D721Med (cell line): ENCODE measurements at places on chromosomes 3 and 15.

- no peak for DNase-seq
Observed at GRCh38 chr3:72451841-72452240, 396.4 kb downstream of the SHQ1 start.

DNA sequence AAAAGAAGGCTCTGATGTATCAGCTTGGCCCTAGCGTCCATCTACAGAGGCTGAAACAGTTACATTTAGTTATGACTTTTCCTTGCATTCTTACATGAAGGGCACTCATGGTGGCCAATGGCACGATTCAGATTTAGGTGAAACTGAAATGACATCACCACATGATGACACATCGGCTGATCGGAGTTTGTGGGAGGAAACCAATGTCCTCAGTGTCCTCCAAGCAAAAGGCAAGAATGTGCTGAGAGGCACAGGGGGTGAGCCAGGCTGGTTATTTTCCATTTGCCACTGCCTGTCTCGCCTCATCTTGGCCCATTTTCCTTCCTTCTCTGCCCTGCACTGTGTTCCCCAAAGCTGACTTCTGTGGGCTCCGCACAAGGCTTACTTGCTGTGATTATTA lies 34.4 kb downstream of the TARS3 start:
- no peak for DNase-seq

DNA sequence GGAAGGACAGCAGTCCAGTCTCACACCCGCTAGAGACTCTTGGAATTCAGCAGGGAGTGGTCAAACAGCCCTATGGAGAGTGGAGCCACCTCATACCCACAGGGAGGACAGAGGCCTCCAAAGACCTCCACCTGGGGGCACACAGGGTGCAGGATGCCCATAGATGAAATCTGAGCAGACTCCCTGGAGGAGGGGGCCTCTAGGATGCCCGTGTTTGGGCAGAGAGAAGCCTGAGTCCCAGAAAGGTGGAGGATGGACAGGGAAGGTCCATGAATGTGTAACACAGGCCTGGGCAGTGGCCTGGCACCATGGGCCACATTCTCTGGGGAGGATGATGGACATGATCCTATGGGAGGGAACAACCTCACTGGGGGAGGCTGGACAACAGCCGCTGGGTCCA lies 21.7 kb downstream of the DUSP7 start:
- DNase-seq: no peak

GRCh38 chr15:85947021-85947420 lies 132.7 kb upstream of the AGBL1 start:
- peak; percentile 25 for DNase-seq

DNA sequence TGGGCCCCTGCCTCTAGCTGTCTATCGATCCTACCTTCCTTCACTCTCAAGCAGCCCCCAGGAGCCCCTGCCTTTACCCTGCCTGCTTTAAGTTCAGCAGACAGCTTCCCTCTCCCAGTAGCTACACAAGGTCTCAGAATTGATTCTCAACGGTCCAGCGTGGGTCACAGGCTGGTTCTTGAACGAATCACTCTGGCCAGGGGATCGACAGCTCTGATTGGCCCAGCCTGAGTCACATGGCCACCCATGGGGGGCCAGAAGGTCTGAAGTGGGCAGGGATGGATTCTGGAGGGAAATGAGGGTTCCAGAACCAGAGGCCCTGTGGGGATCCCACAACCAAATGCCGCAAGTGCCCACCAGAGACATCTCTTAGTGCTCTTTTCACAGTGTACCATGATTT lies 23.7 kb upstream of the CCDC174 start:
- DNase-seq: no peak

- no peak for DNase-seq
Observed at GRCh38 chr3:64431526-64432091, 206.3 kb upstream of the PRICKLE2 start.

DNA sequence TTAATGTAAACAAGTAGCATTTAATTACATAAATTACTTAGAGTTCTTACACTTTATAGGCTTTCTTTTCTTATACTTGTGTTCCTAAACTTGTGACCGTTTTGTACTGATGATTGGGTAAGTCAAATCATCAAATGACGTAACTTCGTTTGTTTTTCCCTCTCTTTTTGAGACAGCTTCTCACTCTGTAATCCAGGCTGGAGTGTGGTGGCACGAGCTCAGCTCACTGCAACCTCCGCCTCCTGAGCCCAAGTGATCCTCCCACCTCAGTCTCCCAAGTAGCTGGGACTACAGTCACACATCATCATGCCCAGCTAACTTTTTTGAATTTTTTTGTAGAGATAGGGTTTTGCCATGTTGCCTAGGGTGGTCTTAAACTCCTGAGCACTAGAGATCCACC lies 226.0 kb downstream of the TCF12 start:
- no peak for DNase-seq

- DNase-seq: no peak
Observed at GRCh38 chr3:131701153-131701770, 198.5 kb upstream of the MRPL3 start.

DNA sequence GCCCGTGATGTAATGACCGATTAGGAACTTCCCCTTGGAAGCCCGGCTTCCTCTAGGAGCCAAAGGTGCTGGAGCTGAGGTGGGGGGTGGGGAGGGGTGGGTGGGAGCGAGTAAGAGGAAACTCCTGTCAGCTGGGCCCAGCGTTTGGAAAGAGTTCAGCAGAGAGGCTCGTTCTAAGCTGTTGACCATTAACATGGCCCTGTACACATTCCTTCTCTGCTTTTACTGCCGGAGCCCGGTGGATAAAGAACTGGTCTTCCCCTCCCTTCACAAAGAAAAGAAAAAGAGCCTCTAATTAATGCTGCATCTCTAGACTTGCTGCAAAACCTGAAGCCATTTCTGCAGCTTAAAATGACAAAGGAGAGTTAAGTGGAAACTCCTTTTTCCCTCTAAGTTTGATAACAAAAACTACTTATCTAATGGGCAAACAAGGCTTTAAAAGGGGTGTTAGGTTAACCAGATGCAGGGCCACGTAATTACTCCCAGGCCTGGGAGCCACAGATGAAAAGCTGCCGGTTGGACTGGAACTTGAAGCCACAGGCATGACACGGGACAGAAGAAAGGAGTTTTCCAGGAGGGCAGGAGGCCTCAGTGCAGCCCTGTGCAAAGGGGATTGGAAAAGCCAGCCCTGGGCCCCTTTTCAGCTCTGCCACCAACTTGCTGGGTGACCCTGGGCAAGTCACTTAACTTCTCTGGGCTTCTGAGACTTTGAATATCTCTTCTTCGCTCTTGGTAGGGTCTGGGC lies 71.3 kb downstream of the SMAD6 start:
- no peak for DNase-seq

DNA sequence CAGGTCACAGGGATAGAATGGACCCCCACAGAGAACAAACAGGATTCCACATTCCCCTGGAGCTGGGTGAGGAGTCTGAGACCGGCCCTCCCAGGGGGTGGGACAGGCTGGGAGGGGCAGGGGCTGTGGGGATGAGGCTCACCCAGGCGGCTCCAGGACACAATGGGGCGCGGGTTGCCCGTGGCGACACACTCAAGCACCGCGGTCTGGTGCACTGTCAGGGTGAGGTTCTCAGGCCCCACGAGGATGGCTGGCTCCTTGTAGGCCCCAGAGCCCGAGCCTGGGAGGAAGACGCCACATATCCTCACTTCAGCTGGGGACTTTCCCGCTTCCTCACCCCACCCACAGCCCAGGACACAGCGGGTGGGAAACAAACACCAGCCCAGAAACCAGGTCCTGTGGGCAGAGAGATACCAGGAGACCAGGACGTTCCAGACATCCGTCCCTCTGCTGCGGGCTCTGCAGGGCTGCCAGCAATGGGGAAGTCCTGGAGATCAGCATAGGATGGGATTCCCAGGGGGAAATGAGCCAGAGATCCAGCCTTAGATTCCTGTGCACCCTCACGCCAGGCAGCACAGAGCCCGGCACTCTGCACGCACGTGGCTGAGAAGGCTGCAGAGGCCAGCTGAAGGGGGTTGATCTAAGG lies 30.2 kb downstream of the RNU5B-1 start:
- DNase-seq: no peak

- no peak for DNase-seq
Observed at GRCh38 chr3:77042882-77043281, 3.0 kb downstream of the ROBO2 start.

DNA sequence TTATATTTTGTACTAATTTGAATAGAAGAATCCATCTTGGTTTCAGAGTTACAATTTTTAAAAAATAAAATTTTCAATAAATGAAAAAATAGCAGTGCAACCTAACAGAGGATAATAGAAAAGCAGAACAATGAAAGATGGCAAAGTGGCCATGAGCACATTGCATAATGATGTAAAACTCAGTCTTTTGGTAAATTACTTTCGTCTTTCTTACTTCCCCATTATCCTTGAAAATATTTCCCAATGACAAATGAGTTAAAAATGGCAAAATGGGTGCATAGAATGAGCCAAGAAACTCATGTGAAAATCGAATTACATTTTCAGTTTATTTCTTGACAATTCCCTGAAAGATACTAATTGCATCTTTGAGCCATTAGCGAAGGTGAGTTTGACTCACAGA lies 236.4 kb downstream of the CDIN1 start:
- DNase-seq: no peak

DNA sequence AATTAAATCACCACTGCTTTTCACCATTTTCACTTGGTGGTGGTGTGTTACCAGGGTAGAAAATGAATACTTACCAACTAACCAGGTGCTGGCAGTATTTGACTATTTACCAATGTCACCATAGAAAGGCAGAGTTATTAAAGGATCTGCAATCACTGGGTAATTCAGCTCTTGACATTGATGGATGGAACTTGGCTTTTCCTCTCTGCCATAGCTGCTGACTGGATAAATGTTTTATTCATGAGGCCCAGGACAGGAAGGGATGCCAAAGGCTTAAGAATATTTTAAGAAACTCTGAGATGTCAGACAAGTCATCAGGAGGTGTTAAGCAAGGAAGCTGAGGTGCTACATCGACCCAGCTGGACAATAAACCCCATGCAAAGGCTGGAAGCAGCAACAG lies 495.5 kb upstream of the CFAP20DC start:
- no peak for DNase-seq

GRCh38 chr3:53704363-53704725 lies 141.9 kb downstream of the CHDH start:
- no peak for DNase-seq

- no peak for DNase-seq
Observed at GRCh38 chr3:4985330-4986174, 6.3 kb downstream of the BHLHE40 start.

DNA sequence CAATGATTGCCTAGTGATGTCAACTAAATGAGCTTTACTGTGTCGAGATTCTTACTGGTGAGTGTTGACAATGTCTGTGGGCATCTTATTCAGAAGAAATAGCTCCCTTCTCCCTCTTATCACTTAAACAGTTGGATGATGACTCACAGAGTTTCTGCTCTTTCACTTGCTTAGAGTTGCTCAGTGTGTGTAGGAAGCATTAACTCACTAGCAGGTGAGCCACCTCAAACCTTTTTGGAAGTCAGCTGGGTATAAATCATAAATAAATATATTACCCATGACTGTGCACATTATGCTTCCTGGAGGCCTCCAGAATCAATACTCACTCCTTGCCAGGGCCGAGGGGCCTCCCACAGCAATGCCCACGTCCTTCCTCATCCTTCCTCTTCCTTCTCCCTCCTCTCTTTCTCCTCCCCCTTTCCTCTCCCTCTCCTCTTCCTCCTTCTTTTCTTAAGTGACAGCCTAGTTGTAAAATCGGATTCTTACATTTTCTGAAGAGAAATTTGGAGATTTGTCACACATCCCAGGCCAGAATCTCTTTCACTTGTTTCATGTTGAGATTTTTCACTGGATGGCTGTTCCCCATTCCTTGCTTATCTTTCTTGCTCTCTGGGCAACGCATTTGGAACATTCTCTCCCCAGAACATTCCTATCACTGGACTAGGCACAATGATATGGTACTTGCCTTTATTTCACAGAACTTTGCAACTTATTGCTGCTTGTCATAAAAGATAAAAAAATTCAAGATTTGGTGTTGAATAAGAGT lies 17.5 kb downstream of the SHC4 start:
- DNase-seq: no peak

DNA sequence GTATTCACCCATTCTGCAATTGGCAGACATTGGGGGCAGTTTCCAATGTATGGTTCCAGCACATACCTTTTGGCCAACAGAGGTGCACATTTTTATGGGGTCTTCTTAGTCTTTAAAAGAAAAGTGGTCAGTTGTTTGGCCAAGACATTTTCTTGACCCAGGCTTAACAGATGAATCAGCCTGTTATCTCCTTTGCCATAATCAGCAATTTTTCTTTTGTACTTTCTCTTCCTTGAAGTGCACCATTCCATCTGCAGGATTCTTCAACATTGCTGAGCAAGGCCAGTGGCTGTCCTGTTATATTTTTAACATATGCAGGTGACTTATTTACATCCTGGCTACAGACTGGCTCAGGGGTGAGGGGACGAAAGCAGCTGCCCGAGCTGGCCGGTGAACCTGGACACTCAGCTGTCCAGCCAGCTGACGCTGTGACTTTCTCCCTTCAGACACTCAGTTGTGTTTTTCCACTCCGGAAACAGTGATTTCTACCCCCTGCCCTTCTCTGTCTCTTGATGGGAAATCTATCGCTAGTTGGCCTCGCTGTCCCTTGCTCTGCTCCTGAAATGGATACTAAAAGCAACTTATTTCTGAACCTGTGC lies 96.5 kb upstream of the TNFAIP8L3 start:
- DNase-seq: no peak

GRCh38 chr3:189458528-189458927 lies 172.7 kb upstream of the TP63 start:
- DNase-seq: no peak

- no peak for DNase-seq
Observed at GRCh38 chr3:126646674-126647073, 8.2 kb downstream of the TXNRD3 start.

GRCh38 chr3:143814443-143814889 lies 33.8 kb downstream of the SLC9A9 start:
- no peak for DNase-seq

DNA sequence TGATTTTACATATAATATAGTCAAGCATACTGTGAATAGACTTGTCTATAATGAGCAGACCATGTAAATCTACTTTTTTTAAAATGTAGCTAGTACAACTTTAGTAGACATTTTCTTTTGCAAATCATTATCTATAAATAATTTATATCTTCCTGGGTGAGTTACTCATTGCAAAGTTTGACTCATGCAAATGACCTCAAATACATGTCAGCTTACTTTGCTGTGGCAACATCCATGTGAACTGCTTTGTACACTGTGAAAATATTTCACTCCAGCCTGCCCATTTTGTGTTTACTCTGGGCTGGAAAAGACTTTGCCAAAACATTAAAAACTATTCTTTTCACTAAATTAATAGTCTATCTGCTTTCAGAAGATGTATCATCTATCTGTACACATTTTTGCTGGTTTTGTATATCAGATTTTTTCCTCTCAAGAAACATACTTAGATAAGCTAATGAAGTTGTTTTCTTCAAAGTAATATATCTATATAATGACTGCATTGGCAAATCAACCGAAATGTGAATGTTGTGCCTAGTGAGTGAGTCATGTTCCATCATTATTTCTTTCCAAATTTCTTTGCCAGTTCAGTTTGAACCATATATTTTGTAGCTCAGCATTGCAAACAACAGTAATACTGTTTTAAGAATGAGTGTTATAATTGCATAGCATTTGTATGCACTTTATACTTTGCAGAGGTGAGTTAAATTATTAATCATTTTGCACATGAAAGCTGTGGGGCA lies 26.5 kb downstream of the IGSF10 start:
- DNase-seq: no peak

GRCh38 chr15:70426096-70426821 lies 328.5 kb upstream of the TLE3 start:
- no peak for DNase-seq
